Neuronal stem cell (in vitro differentiated cells): ENCODE measurements at places on chromosomes 5 and 9.

GRCh38 chr9:24041160-24041690, 215.2 kb upstream of the ELAVL2 start:
- DNase-seq = peak; percentile 78

GRCh38 chr5:73039082-73039481, 81.3 kb upstream of the TMEM171 start:
- DNase-seq = no peak

- DNase-seq = peak; percentile 29
Observed at GRCh38 chr5:1725641-1726468, 73.8 kb downstream of the MRPL36 start.

DNA sequence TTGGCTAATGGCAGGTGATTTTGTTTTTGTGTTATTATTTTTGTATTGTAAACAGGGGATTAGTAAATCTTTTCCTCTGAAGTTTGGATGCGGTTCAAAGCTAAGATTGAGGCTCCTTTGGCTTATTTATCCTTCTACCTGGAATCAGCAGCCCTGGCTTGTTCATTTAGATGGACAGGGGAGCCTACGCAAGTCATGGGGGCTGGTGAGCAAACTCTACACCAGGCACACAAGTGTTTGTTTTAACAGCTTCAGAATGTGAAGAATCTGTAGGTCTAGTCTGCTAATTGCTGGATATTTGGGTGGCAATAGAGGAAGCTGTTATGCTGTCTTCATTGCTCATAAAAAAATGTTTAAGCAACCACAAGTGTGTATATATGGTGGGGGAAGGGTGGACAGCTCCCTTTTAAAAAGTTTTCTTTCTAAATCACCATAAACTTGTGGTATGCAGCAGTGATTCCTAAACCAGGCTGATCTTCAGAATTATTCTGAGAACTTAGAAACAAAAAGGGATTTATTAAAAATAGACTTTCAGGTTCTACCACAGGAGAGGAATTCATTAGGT, 20.7 kb downstream of the ZNF462 start:
- DNase-seq = no peak

- no peak for DNase-seq
Observed at GRCh38 chr9:126144196-126144595, 182.4 kb upstream of the MVB12B start.

DNA sequence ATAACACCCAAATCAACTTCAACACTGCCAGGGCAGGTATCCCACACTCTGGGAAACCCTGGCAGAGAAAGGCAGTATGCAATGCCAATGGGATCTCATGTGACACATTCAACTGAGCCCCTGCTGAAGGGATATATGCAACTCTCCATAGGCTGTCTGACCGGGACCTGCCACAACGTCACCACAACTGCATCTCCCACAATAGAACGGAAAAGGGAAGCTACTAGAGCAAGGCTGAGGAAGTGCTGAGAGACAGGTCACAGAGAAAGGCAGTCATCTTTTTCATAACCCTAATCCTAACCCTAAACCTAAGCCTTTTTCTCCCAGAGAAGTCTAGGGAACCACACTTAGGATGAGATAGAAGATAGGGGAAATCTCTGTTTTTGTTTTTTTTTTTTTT, 345.9 kb upstream of the CD180 start:
- DNase-seq = no peak

DNA sequence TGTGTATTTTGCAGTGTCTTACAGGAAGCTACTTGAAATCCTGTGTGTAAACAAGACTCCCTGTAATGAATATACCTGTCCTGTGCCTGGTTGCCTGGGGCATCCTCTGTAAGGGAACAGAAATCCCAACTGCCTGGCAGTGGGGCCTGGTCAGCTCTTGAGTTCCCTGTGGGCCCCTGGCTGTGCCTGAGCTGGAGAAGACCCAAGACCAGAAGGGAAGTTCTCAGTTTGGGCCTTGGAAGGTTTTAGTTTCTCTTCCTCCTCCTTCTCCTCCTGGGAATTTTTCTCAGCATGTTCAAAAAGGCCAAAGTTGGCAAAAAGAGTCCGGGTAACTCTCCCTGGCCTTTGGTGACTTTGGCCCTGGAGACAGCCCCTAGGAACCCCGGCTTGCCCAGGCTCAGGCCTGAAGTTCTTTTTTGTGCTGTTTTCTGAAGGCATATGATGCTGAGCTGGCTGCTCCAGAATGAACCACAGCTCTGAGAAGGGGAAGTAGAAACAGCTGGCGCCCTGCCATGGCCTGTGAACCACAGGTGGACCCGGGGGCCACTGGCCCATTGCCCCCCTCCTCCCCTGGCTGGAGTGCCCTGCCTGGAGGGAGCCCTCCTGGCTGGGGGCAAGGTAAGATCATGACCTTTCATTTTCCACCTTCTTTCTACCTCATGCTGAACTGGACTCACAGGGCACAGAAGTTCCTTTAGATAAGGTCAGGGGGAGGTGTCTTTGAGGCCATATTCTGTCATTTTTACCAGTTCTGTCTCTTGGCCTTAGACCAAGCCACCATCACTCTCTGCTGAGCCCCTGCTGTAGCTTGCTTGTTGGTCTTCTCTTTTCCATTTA, 5.8 kb downstream of the TMEM268 start:
- DNase-seq = no peak

DNA sequence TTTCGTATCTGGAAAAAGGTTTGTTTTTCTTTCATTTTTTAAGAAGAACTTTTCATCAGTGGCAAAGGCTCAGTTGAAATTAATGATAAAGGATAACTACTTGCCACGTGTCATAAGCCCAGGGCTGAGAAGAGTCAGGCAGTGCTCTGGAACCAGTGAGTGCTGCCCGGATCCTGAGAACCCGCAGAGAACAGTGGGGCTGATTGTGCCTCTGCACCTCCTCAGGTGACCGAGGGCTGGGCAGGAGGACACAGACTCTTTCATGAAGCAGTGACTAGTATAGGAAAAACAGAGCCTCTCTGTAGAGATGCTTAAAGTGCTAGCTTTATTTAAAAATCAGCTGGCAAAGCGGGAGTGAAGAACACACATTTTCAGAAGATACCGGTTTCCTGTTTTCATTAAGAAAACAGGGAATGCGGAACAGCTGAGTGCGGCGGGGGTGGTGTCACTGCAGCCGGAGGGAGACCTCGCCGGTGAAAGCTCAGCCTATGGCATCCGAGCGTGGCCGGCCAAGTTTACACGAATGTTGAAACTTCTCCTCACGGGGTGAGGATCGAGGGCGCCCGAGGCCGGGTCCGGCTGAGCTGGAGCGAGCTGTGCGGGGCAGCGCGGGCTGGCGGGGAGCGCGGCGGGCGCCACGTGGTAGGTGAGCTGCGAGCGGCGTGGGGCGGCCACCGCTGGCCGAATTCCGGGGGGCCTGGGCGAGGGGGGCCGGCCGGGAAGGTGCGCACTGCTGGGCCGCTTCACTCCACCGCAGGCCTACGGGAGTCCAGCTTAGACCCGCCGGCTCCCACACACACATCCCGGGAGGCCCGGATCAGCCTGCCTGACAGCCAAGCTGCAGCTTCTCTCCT, 134.7 kb upstream of the DMRT1 start:
- DNase-seq = peak; percentile 31

DNA sequence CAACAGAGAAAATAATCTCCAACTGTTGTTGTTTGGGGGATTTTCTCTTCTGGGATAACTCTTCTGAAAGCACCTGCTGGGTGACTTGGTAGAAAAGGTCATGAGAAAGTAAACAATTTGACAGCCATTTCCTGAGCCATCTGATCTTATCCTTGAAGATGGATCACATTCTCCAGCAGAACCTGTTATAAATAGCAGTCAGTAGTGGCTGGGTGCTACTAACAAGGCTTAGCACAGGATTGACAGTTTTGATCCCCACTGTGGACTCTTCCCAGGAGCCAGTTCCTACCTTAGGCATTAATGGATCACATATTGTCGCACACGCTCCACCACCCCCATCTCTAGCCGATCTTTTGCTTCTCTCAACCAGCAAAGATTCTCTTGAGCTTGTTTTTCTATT, 220.2 kb downstream of the PLK2 start:
- no peak for DNase-seq

GRCh38 chr5:32475334-32476097, 31.0 kb upstream of the ZFR start:
- peak; percentile 20 for DNase-seq

GRCh38 chr9:32677931-32678330, 42.5 kb upstream of the TAF1L start:
- DNase-seq = no peak

- DNase-seq = no peak
Observed at GRCh38 chr5:160297776-160298175, 14.6 kb downstream of the CCNJL start.

DNA sequence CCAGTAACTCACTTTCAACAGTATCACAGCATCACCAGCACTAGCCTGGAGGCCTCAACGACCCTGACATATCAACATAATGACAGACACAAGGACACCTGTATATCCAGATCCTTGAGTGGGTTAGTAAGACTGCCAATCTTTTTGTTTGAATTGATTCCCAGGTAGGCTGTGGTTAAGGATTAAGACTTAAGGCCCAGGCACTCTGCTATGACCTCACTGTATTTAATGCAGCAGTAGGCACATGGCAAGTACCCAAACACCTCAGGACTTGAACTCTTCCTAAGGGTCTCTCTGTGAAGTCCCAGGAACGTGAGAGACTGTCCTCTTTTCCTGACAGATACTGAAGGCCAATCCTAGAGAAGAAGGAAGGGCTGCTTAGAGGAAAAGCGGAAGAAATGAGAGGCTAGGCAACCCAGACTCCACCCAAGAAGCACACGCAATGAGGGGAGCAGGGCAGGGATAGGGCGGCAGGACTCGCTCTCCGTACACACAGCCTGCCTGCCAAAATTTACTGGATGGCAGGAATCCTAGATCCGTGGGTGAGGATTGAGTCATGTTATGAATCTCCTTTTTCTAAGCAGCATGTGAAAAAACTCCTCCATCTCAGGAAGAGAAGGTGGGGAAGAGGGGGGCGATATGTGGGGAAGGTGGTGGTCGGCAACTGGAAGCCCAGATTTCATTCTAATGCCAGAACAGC, 93.4 kb downstream of the SIL1 start:
- no peak for DNase-seq
